ENCODE measurements at places on chromosomes 3 and 15. TPM values are rescaled to one million over a fixed set of nuclear protein-coding genes. Genes with fewer than 3 reads are reported as not detected.

GRCh38 chr15:48876057-48876456 lies 1.9 kb upstream of the EID1 start:
- no peak for ATAC-seq

DNA sequence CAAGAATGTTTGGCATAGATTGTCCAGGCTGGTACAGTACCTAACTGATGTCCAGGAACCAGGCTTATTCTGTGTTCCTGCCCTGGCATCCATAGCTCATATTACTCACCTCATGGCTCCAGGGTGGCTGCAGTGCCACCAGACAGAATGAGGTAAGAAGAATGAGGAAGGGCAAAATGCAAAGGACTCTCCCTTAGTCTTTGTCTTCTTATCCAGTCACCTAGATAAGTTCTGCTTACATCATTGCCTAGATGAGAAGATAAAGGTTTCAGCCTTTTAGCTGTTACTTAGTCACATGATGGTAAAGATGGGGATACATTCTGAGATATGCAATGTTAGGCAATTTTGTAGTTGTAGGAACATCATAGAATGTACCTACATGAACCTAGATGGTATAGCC lies 45.8 kb downstream of the CHP1 start:
- peak; percentile 70 for ATAC-seq

DNA sequence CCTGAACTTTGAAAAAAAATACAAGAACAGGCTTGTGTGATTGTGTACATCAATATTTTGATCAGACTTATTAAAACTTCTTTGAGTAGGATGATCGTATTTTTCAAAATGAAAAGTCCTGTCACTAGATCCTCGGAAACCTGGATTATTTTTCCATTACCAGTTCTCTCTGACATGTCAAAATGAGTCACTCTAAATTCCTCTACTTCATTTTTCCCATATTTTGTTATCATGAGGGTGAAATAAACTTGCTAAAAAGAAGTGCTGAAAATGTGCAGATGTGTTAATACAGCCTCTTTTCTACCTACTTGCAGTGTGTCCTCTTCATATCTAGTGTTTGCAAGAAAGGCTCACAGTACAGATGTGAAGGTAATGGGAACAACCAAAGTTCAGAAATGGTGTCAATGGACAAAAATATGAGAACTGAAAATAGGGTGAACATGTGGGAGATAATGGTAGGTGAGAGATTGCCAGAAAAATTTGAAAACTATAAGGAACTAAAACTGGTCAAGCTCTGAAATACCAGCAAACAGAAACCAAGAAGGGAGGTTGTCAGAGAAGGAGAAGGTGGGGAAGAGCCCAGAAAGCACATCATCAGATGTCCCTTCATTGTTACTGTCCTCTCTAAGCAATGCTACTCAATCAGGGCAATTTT lies 108.2 kb downstream of the EOMES start:
- no peak for ATAC-seq

The MB21D2 gene
- 2.4 TPM for total RNA-seq

All from esophagus mucosa (tissue), 1 donor.